ENCODE measurements at places on chromosomes 1 and 21.
A peak's percentile ranks its signal among the peaks of the same experiment; 100 is the strongest.

GRCh38 chr1:198524556-198524955 lies 15.9 kb downstream of the ATP6V1G3 start:
- no peak overlapping the region for H3K4me3 ChIP-seq
- no peak for DNase-seq
- no peaks in the 10 kb centered on the region for H3K27me3 ChIP-seq

DNA sequence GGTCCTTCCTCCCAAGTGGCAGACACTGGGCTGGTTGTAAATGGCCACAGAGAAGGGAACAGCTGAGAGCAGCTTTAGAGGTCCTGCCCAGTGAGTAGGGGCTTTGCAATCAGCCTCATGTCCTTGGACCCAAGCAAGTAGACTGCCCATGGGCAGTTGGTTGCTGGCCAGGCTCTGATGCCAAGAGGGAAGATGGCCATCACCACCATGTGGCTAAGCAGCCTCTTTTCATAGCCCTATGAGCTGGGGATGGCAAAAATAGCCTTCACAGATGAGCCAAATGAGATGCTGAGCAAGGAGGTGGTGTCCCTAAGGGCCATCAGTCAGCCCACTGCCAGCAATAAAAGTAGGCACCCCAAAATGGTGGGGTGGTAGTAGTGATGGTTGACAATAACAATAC lies 3.2 kb downstream of the DISP3 start:
- no peak overlapping the region for H3K27ac ChIP-seq
- peaks cover 9% of the 10 kb centered on the region for H3K4me1 ChIP-seq
- DNase-seq = no peak
- H3K4me3 ChIP-seq = no peak overlapping the region
- H3K36me3 ChIP-seq = no peaks in the 10 kb centered on the region

GRCh38 chr21:39715804-39716397 lies 29.1 kb upstream of the IGSF5 start:
- H3K27me3 ChIP-seq = no peaks in the 10 kb centered on the region
- H3K4me1 ChIP-seq = peaks cover 10% of the 10 kb centered on the region
- H3K27ac ChIP-seq = no peak overlapping the region
- no peak for DNase-seq
- no peaks in the 10 kb centered on the region for H3K36me3 ChIP-seq

DNA sequence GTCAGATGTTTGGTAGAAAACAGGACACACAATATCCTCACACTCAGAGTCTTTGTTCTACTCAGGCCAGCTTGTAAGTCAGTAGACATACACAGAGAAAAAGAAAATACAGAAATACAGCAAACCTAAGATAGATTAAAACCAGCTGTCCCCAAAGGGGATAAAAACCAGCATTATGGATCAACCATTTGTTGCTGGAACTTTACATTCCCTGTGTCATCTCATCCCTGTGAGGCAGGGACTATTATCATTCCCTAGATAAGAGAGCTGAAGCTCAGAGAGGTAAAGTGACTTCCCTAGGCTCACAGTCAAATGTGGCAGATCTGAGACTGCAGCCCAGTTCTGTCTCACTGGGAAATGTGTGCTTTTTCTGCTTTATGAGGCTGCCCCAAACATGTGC lies 80.7 kb downstream of the DMRTA2 start:
- no peaks in the 10 kb centered on the region for H3K4me1 ChIP-seq
- H3K36me3 ChIP-seq = no peaks in the 10 kb centered on the region
- peaks cover 49% of the 10 kb centered on the region for H3K27me3 ChIP-seq

DNA sequence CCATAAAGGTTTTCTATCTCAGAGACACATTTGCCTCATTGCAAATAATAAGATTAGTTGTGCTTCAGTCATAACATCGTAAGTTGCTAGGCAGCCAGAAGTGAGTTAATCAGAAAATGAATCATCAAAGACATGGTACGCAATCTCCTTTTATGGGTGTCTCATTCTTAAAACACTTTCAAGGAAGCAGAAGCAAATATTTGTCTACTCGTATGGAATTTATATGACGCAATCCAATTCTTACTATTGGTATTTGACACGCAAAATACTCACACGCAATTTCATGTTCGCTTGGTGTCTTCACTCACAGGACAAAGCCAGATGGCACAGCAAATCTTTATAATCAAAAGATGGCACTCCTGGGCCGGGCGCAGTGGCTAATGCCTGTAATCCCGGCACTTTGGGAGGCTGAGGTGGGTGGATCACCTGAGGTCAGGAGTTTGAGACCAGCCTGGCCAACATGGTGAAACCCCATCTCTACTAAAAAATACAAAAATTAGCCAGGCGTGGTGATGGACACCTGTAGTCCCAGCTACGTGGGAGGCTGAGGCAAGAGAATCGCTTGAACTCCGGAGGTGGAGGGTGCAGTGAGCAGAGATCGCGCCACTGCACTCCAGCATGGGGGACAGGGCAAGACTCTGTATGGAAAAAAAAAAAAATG lies 56.4 kb downstream of the HLCS start:
- peak overlapping the region; percentile 45 for H3K27ac ChIP-seq
- no peaks in the 10 kb centered on the region for H3K36me3 ChIP-seq
- DNase-seq = no peak
- peaks cover 8% of the 10 kb centered on the region for H3K4me1 ChIP-seq

GRCh38 chr1:55612988-55613387 lies 397.8 kb upstream of the USP24 start:
- no peak for DNase-seq
- no peak overlapping the region for H3K4me3 ChIP-seq
- H3K27ac ChIP-seq = no peak overlapping the region
- no peaks in the 10 kb centered on the region for H3K4me1 ChIP-seq
- no peaks in the 10 kb centered on the region for H3K27me3 ChIP-seq
- H3K36me3 ChIP-seq = peaks cover 6% of the 10 kb centered on the region

DNA sequence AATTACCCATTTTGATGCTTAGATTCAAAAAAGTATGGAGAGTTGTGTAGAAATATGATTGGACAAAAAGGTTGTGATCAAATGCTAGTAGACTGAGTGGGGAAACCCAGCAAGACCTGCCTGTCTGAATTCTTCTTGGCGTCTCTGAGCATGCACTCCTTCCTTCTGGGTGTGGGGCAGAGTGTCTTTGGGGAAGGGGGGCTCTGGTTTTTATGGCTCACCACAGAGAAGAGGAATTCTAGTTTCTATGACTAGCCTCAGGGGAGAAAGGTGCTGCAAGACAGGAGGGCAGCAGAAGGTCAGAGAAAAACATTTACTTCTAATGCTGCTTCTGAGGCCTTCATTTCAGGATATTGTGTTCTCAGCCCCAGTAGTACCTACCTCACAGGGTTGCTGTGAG lies 33.9 kb upstream of the PIGC start:
- no peak for DNase-seq
- no peaks in the 10 kb centered on the region for H3K36me3 ChIP-seq
- peak overlapping the region; percentile 26 for H3K4me3 ChIP-seq
- H3K4me1 ChIP-seq = peaks cover 10% of the 10 kb centered on the region
- H3K27me3 ChIP-seq = no peaks in the 10 kb centered on the region

DNA sequence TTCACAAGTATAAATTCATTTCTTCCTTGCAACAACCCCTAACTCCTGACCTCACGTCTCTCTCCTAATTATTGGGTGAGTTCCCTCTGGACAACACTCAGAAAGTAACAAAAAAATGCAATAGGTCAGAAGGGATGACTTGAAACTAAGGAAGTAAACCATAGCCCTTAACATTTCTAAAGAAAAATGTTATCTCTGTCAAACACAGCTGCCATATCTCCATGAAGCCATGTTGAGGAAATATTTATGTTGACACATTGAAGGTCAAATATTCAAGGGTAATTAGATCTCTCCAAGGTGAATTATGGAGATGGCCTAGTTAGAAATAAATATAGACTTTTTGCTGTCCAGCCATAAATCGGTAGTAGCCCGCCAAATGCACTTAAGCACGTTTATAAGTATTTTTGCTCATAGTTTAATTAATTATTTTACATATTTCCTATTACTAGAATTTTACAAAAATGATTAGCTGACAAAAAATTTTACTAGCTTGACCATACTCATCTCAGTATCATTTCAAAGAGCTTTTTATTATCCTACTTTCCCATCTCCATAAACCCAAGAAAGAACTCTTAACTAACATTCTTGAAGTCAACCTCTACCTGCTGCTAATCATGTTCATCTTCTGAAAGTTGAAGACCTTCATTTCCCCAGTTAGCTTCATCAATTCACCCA lies 160.1 kb upstream of the PKN2 start:
- H3K36me3 ChIP-seq = no peaks in the 10 kb centered on the region
- no peaks in the 10 kb centered on the region for H3K27me3 ChIP-seq
- no peak overlapping the region for H3K27ac ChIP-seq

GRCh38 chr1:223364685-223365382 lies 858 bp upstream of the SUSD4 start:
- H3K4me1 ChIP-seq = peaks cover 12% of the 10 kb centered on the region
- peak; percentile 72 for DNase-seq
- H3K27me3 ChIP-seq = peaks cover 65% of the 10 kb centered on the region
- H3K36me3 ChIP-seq = no peaks in the 10 kb centered on the region
- peak overlapping the region; percentile 82 for H3K4me3 ChIP-seq
- no peak overlapping the region for H3K27ac ChIP-seq

DNA sequence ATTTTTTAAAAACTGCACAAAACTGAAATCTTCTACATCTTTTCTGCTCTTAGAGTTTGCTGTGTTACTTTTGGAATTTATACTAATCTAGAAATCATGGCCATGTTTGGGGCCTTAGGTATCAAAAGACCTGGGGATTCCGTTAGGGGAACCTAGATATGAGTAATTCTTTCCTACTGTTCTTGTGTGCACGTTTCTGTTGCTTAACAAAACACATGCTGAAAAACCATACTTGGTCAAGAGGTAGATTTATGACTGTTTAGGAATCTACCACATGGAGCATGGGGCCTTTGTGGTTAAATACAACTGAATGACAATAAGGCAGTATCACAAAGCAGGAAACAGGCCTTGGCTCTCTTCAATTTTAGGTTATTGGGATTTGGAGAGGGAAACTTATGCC lies 291.9 kb upstream of the USP25 start:
- no peak for DNase-seq
- H3K27ac ChIP-seq = no peak overlapping the region
- no peaks in the 10 kb centered on the region for H3K36me3 ChIP-seq
- no peak overlapping the region for H3K4me3 ChIP-seq
- H3K27me3 ChIP-seq = no peaks in the 10 kb centered on the region

- no peak for DNase-seq
- no peaks in the 10 kb centered on the region for H3K4me1 ChIP-seq
These were observed 1695.3 kb downstream of the BRINP3 start for GRCh38 chr1:188782220-188782841.

DNA sequence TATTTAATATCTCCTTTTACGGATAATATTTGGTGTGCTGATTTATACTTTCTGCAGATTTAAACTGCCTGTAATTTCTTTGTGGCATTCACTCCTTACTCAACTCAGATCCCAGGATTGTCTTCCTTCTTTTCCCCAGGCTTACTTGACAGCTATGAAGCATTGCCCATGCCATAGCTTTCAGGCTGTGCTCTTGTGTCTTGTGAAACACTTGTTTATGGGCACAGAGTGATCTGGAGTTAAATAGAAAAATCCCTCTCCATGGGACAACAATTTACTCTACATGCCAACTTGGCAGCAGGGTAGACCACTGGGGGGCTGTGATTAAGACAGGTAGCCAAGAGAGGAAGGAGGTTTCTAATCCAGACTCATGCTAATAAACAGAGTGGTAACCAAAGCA lies 57.4 kb downstream of the PPP1R12B start:
- no peaks in the 10 kb centered on the region for H3K27me3 ChIP-seq
- no peak overlapping the region for H3K27ac ChIP-seq
- no peaks in the 10 kb centered on the region for H3K36me3 ChIP-seq
- no peak for DNase-seq
- H3K4me1 ChIP-seq = peaks cover 23% of the 10 kb centered on the region
- no peak overlapping the region for H3K4me3 ChIP-seq

GRCh38 chr1:25054526-25055323 lies 124.6 kb upstream of the RUNX3 start:
- no peak overlapping the region for H3K4me3 ChIP-seq
- DNase-seq = no peak
- H3K36me3 ChIP-seq = no peaks in the 10 kb centered on the region
- H3K27me3 ChIP-seq = peaks cover 30% of the 10 kb centered on the region

DNA sequence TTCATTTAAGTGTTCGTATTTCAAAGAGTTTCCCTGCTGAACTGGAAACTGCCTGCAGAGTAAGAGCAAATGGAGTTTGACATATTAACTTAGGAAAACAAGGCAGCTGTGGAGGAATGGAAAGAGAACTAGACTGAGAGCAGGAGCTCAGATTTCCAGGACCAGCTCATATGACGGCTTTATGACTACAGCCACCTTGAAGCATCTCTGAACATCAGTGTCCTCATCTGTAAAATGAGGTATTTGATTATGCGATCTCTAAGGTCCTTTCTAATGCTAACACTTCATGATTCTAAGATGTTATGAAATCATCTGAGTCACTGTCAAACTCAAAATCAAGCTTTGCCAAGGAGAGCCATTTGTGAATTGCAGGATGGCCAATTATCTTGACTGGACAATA lies 112.3 kb downstream of the PRRX1 start:
- no peak for DNase-seq
- no peak overlapping the region for H3K4me3 ChIP-seq
- no peaks in the 10 kb centered on the region for H3K4me1 ChIP-seq
- H3K27ac ChIP-seq = no peak overlapping the region
- no peaks in the 10 kb centered on the region for H3K36me3 ChIP-seq
- no peaks in the 10 kb centered on the region for H3K27me3 ChIP-seq

- peaks cover 8% of the 10 kb centered on the region for H3K36me3 ChIP-seq
- H3K4me1 ChIP-seq = peaks cover 10% of the 10 kb centered on the region
- no peak overlapping the region for H3K27ac ChIP-seq
- no peak for DNase-seq
- no peak overlapping the region for H3K4me3 ChIP-seq
These were observed 32.3 kb downstream of the SLC66A1 start for GRCh38 chr1:19344372-19344810.

- H3K27me3 ChIP-seq = no peaks in the 10 kb centered on the region
- DNase-seq = no peak
- no peaks in the 10 kb centered on the region for H3K36me3 ChIP-seq
- H3K27ac ChIP-seq = peak overlapping the region; percentile 56
These were observed 8.5 kb downstream of the ZBTB48 start for GRCh38 chr1:6588128-6588892.

All from type B pancreatic cell (in vitro differentiated cells).